Epithelial cell of alveolus of lung (primary cell): ENCODE measurements at places on chromosomes 12 and 14. TPM values are rescaled to one million over a fixed set of nuclear protein-coding genes. Genes with fewer than 3 reads are reported as not detected.

ITGA5 gene
- total RNA-seq = 127 and 621 TPM in 2 replicates

MIP gene
- not detected in 2 replicates for total RNA-seq

TDRD9 gene
- total RNA-seq = 0.26 TPM in 1 of 2 replicates, not detected in the other

PDZRN4 gene
- 0.08 TPM in 1 of 2 replicates, not detected in the other for total RNA-seq

HHIPL1 gene
- total RNA-seq = 2.6 and 3.4 TPM in 2 replicates

C1QL4 gene
- 0.78 and 0.88 TPM in 2 replicates for total RNA-seq

PLA2G1B gene
- not detected in 2 replicates for total RNA-seq

GALNT16 gene
- 0.48 and 1.0 TPM in 2 replicates for total RNA-seq

TMEM132D gene
- total RNA-seq = under 0.01 and 0.08 TPM in 2 replicates

ERP27 gene
- total RNA-seq = 0.26 TPM in 1 of 2 replicates, not detected in the other

FOXG1 gene
- under 0.01 TPM in 1 of 2 replicates, not detected in the other for total RNA-seq

ARHGAP9 gene
- total RNA-seq = 0.26 and 2.2 TPM in 2 replicates

CIDEB gene
- total RNA-seq = 0.16 and 1.9 TPM in 2 replicates

POTEM gene
- total RNA-seq = not detected in 2 replicates

IL23A gene
- 0.13 and 0.56 TPM in 2 replicates for total RNA-seq

TEAD4 gene
- total RNA-seq = 16.2 and 36.0 TPM in 2 replicates

OLR1 gene
- total RNA-seq = 4.0 and 10.1 TPM in 2 replicates

LTBR gene
- total RNA-seq = 131 and 197 TPM in 2 replicates

LRRIQ1 gene
- 0.13 and 0.48 TPM in 2 replicates for total RNA-seq

NRXN3 gene
- under 0.01 and 1.8 TPM in 2 replicates for total RNA-seq

IFI27 gene
- 37.6 TPM in 1 of 2 replicates, not detected in the other for total RNA-seq

CHST11 gene
- 3.4 and 19.5 TPM in 2 replicates for total RNA-seq

LRP1 gene
- 129 and 234 TPM in 2 replicates for total RNA-seq

TGFB3 gene
- 7.2 and 11.3 TPM in 2 replicates for total RNA-seq

FBRSL1 gene
- total RNA-seq = 7.9 and 9.2 TPM in 2 replicates

SERPINA1 gene
- total RNA-seq = 0.24 and 5.3 TPM in 2 replicates

VDR gene
- total RNA-seq = 3.7 and 12.4 TPM in 2 replicates
